NCI-H1417 (cell line): ENCODE measurements at places on chromosomes 13 and 19.

DNA sequence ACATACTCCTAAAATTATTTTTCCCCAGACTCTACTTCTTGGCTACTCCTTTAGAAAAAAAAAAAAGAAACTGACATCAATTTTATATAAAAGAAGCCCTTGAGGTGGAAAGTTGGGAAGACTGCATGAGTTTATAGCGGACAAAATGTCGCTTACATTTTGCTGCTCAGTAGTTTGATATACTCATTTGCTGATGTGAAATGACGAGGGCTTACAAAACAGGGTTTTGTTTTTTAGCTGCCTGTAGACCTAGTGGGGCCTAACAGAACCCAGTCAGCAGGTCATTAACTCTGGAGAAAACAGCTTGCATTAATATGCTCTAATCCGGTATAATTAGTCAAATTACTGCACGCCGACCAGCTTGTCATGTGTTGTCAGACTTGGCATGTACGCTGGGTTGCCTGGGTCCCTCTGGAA is 37.6 kb upstream of the MAB21L1 start:
- DNase-seq, result peak; percentile 44

DNA sequence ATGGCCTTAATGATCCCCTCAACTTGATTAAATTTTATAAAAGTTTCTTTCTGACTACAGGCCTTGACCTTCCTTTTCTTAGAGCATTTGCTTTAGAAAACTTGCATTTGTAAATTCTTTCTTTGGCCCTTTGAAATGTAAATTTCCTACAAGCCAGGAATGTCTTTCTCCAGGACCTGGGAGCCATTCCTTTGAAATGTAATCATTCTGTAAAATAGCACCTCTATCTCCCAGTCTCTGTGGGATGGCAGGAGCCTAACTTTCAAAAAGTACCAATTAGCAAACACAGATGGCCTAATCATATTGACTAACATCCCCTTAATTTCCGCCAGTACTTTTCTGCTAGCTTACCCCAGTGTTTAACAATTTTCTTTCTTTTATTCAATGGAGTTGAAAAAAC is 1394.2 kb upstream of the ATXN8OS start:
- DNase-seq, result no peak

- no peak for DNase-seq
Observed at GRCh38 chr13:112881656-112882554, 87.1 kb upstream of the MCF2L start.

- DNase-seq, result no peak
Observed at GRCh38 chr13:52187029-52187423, 27.6 kb upstream of the NEK3 start.

DNA sequence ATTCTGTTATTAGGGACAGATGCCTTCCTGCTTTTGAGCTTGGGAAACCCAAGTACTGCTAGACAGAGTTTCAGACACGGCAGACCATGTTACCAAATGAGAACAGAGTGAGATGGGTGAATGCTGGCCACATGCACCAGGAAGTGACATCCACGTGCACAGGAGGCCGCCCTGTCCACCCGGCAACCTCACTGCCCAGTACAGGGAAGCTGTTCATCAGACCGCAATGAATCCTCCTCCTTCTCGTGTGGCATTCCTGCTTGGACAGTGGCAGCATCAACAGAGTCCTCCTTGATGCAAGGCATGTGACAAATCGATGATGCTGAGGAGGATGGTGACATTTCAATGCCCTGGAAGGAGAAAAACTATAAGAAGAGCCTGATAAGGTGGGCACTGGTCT is 191.0 kb upstream of the SOX1 start:
- DNase-seq, result no peak

DNA sequence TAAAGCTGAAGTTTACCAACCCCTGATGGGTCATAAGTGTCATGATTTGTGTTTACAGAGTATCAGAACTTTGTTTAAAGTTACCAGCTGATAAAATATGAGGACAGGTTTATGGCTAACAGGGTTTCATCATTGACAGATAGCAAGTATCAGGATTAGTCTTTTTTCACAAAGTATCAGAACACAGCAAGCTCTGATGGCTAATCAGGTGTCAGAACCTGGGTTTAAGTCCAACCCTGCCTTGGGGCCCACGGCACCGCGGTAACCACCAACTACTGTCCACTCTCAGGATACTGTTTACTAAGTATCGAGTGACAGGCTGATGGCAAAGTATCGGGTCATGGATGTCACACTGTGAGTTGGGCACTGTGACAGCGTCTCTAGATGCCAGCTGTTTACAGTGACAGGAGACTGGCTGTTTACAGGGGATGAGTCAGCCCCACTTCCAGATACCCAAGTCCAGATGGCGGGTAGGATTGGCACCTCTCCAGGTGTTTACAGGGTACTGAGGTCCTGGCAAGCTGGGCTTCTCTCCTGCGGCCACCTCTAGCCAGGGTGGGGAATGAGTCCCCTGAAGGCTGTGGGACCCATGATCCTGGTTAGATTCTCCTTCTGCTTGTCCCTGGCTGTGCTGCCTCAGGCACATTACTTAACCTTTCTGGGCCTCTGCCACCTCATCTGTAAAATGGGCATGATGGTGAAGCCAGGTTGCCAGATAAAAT is 21.8 kb downstream of the ARRDC2 start:
- DNase-seq, result peak; percentile 33

DNA sequence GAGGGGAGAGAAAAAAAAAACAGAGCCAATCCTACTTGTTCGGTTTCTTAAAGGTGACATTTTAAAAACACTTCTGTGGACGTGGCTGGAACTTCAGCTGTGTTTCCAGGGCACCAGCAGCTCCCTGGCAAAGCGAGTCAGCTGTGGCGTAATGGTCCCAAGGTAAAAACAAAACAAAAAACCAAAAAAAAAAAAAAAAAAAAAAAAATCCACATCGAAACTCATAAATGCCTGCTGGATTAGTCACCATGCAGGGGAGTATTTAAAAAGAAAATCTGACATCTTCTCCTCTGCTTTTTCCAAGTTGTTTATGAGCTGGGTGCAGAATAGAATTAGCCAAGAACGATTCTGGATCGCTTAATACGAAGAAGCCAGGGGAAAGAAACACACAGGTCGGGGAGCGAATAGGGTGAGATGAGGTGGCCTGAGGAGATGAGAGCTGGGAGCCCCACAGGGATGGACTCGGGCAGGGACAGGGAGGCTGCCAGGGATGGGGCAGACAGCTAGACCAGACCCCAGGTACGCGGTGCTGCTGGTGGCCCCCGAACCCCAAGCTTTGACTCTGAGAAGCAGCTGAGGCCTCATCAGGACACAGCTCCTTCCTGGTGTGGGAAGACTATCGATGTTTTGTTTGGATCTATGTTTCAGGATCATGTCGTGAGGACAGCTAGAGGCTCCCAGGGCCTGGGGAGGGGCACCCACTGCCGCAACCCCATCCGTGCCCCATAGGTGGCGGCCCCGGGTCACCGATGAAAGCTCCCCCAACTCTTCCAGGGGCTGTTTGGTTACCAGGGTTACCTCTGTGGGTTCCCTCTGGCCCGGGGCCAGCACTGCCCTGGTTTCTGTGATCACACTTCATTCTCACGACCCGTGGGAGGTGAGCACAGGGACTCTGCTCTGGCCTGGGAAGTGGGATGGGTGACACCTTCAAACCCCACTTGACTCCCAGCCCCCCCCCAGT is 3.1 kb upstream of the CTXN1 start:
- no peak for DNase-seq

DNA sequence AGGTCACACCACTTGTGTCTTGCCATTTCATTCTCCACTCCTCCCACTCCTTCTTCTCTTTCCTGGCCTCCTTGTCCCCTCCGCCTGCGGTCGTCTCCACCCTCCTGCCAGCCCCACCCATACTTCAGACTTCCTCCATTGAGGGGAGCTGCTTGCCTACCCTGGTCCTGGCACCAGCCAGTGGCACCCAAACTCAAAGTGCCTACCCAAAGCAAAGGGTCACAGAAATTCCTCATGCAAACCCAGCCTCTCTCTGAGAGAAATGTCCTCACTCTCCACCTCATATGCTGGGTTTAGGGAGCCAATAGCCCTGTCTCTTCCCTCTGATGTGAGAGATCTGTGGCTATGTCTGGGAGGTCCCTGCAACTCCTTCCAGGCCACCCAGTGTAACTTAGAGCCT is 109.6 kb downstream of the TEX26 start:
- no peak for DNase-seq
